CD4-positive, alpha-beta memory T cell (primary cell): ENCODE measurements at places on chromosomes 11 and 22.

DNA sequence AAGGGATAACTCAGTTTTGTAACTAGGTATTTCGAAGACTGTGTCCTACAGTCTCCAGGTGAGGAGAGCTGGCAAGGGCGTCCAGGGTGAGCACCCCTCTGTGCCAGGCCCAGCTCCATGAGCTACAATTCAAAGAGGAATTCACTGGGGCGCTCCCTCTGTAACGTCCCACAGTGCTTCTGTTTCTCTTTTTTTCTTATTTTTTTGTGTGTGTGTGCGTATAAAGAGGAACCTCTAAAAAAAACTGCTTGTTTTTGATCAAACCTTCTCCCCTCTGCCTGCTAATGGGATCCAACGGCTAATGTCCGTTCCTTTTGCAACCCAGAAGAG, 17.1 kb downstream of the ASCC2 start:
- DNase-seq = no peak

DNA sequence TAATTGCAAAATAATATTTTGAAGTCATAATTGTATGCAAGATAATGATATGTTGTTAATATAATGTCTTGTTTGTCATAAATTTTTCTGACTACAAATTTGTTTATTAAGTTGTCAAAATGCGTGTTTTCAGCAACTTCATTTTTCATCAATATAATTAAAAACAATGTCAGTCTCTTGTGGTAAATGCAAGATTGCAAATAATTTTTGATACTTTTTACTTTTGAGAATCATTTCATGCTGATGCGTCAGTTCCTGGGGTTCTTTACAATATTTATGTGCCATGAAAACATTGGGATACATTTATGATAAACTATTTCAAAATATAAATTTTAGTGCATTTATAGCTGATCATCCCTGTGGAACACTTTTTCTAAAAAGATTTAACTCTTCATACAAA, 1504.8 kb downstream of the BRD1 start:
- DNase-seq = no peak

GRCh38 chr11:123487157-123487744, 57.2 kb downstream of the GRAMD1B start:
- no peak for DNase-seq

DNA sequence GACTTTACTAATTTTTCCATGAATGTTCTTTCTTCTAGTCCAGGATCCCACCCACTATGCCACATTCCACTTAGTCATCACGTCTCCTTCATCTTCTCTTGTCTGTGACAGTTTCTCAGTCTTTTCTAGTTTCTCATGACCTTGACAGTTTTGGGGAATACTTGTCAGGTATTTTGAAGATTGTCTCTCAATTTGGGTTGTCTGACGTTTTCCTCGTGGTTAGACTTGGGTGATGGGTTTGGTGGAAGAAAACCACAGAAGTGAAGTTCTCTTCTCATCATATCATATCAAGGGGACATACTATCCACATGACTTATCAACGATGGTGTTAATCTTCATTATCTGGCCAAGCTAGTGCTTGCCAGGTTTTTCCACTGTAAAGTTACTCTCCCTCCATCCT, 102.4 kb downstream of the LRRC32 start:
- no peak for DNase-seq

DNA sequence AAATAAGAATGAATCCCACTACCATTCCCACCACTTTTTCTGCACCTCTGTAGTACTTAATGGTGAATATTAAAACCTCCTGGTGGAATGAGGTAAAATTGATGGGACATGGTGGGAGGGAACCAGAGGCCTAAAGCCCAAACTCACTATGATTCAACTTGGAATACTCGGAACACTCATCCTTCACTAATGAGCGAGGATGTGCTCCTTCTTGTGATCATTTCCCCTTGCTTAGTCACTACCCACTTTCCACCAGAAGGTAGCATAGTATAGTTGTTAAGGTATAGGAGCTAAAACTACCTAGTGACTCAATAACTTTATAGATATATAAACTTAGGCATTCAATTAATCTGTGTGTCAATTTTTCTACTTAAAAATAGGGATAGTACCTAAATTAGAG, 728.9 kb downstream of the OPCML start:
- no peak for DNase-seq

DNA sequence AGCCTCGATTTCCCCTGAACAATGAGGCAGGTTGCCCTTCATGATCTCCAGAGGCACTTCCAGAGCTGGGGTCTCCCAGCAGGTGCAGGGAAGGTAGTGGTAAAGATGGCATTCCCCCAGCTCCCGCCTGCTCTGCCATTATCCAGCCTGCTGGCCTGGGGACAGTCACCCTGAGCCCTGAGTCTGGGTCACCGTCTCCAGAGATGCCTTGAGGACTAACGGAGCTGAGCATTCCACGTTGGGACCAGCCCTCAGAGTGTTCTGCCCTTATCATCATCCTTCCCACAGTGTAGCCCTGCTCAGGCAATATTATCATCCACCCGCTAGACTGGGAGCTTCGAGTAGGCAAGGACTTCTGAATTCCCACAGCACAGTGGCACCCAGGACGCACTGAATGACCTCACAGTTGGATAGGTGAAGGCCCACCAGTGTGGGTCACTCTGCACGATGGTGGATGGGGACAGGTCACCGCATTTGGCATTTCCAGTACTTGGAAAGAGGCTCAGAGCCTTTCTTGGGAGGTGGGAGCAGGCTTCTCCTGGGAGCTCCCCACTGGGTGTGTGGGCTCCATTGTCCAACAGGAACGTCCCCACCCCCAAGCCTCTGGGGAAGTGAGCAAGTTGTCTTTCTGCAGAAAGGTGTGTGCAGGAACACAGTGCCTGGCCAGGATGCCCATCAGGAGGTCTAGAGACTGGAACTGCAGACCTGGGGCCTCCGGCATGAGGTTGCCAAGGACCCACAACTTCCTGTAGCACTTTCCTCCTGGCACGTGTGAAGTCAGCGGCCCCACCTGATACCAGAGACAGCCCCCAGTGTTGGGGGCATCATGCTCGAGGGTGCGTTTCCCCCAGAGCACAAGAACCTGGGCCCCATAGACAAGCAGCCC, 51.4 kb upstream of the WNT7B start:
- DNase-seq = no peak

DNA sequence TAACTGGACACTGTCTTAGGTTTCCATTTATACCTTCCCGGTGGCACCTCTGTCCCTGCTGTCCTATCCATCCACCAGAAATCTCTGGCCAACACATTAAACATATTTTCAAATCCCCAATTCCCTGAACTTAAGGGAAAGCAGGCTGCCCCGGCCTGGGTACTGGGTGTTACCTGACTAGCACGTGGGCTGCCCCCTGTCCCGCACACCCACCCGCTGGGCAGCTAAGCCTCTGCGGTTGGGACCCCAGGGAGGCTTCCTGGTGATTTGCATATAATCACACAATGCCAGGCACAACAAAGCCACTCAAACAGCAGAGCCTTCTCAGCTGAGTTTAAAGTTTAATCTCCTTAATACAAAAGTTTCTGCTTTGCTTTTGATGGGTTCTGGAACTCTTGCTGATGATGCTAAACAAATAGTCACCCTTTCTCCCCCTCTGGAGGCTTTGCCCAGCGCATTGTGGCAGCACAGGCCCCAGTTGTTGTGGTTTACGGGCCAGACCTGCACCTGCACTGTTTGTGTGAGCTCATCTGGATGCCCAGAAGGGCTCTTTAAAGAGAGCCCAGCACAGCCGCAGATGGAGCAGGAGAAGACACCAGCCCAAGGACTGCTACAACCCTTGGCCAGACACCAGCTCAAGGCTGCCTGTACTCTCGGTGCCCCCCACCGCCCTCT, 59.9 kb upstream of the POU2AF1 start:
- no peak for DNase-seq

GRCh38 chr11:113862435-113862834, 12.9 kb downstream of the USP28 start:
- no peak for DNase-seq

DNA sequence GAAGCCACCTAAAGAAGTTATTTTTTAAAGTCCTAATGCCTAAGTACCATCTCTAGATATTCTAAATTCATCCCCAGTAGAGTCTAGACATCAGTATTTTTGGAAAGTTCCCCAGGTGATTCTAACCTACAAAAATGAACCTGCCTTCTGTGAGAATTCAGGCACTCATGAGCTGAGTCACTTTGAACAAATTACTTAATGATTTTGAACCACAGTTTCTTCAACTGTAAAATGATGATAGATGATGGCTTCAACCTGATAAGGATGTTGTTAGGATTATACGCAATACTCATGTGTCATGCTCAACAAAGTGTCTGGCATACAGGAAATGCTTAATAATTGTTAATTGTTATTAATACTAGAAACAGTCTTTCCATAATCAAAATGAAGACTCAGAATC, 82.8 kb upstream of the OR5AK2 start:
- DNase-seq = no peak

GRCh38 chr11:131217313-131218310, 152.8 kb upstream of the NTM start:
- DNase-seq = no peak

DNA sequence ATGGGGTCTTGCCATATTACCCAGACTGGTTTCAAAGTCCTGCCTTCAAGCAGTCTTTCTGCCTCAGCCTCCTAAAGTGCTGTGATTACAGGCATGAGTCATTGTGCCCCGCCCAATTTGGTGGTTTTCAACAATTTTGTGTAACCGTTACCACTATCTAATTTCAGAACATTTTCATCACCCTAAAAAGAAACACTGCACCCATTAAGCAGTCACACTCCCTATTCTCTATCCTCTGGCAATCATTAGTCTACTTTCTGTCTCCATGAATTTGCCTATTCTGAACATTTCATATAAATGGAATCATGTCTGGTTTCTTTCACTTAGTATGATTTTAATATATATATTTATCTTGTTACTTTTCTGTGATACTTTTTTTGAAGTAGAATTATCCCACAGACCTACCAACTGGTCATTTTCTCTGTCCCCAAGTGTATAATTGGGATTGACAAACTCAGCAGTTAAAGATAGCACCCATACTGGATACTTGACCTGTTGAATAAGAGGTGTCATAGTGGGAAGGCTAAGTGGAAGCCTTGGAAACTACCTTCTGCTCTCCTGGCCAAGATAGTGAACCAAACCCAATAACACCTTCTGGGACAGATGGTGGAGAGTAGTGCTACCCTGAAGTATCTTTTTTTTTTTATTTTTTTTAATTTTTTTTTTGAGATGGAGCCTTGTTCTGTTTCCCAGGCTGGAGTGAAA, 64.8 kb downstream of the STIM1 start:
- peak; percentile 80 for DNase-seq

GRCh38 chr11:12882670-12883069, 126.4 kb upstream of the RASSF10 start:
- DNase-seq = no peak

- DNase-seq = no peak
Observed at GRCh38 chr11:133239575-133239974, 292.7 kb downstream of the OPCML start.

GRCh38 chr22:30214703-30215407, 31.7 kb downstream of the LIF start:
- no peak for DNase-seq

DNA sequence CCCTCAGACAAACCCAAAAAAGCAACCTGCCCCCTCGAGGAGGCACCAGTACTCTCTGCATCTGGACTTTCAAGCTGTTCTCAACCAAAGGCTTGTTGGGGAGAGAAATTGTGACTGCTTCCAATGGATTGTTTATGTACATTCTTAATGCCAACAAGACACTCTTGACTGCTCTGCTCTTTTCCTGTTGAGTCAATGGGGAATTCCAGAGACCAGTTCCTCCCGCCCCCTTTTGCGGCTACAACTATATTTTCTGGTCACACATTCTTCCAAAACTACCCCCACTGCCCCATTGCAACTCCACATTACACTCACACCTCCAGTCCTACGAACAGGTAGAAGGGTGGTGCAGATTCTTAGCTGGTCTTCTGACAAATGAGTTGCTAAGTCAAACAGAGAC, 187.0 kb downstream of the DSCAML1 start:
- no peak for DNase-seq

DNA sequence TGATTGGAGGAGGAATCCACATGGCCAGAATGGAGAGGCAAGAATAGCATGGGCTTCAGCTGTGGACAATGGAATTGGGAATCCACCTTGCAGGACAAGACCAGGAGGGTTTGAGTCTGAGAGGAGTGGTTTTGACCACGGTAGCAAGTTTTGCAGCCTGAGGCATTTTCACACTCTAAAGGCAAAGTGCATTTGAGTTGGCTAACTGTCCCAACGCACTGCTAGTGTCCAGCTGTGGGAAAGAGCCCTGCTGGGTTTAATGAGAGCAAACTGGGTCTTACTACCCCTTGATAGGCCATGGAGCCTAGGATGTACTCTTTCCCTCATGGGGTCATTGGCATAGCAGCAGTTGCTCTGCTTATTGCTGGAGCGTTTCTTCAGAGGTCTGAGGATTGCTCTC, at the start of gene OR5B2:
TSS of gene OR5B2 (minus strand) at position 101 of the 400 bp plus-strand sequence. CDS start 4,860 bp downstream, outside the sequence.
- no peak for DNase-seq

DNA sequence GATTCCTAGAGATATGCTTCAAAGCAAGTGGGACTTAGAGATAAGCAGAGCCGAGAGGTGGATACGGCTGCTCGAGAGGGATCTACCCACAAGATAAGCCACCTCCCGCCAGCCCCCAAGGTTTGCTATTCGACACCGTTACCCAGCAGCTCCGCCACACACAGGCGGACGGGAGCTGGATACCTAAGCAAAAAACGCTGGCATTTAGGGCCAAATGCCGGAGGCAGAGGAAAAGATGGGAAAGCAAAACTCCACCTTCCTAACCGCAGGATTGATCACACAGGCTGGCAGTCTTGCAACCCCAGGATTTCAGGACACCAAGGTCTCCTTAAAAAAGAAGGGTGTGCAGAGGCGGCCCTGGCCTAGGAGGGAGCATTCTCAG, 709 bp downstream of the FTH1 start:
- DNase-seq = no peak

- DNase-seq = no peak
Observed at GRCh38 chr11:36156817-36157519, 132.3 kb downstream of the COMMD9 start.

GRCh38 chr11:83002053-83002452, 69.6 kb downstream of the RAB30 start:
- DNase-seq = peak; percentile 10

DNA sequence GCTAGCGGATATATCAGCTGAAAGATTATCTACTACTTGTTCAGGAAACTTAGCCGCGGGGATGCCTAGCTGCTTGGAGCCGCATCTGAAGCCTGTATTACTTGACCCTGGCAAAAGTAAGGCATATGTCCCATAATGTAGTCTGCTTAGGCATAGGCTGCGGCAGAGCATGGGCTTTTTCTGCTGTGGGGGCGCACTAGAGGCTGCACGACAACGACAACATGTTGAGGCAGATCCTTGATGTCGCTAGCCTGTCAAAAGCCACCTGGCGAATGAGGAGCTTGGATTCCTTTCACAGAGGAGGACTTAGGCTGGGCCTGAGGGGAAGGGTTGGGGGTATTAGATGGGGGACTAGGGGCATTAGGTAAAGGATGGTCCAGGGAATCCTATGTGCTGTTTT, 1.1 kb upstream of the OR52N2 start:
- DNase-seq = no peak

- DNase-seq = no peak
Observed at GRCh38 chr11:124811399-124812125, 11.4 kb upstream of the MSANTD2 start.
